ENCODE measurements at places on chromosomes 1 and 21.
A peak's percentile ranks its signal among the peaks of the same experiment; 100 is the strongest.

- no peak for DNase-seq
Measured at GRCh38 chr1:91872000-91872399, 14.0 kb downstream of the TGFBR3 start.

GRCh38 chr1:64136752-64137411 is 66.5 kb upstream of the UBE2U start:
- DNase-seq, result peak; percentile 60

DNA sequence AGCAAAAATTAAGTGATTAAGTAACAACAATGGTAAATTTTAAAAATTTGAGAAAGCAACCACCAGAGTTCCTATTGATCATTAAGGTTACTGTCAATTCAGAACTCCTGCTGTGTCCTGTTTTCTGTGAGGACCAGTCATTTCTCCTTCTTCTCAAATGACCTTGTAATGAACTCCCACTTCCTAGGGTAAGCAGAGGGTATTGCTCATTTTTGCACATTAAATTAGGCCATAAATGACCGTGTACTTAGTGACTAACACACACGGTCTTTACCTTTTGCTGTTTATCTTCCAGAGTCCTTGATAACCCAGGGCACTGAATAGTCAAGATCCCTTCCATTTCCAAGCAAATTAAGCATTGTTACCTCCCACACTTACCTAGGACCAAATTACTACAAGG is 227.5 kb upstream of the LYPLAL1 start:
- no peak for DNase-seq

DNA sequence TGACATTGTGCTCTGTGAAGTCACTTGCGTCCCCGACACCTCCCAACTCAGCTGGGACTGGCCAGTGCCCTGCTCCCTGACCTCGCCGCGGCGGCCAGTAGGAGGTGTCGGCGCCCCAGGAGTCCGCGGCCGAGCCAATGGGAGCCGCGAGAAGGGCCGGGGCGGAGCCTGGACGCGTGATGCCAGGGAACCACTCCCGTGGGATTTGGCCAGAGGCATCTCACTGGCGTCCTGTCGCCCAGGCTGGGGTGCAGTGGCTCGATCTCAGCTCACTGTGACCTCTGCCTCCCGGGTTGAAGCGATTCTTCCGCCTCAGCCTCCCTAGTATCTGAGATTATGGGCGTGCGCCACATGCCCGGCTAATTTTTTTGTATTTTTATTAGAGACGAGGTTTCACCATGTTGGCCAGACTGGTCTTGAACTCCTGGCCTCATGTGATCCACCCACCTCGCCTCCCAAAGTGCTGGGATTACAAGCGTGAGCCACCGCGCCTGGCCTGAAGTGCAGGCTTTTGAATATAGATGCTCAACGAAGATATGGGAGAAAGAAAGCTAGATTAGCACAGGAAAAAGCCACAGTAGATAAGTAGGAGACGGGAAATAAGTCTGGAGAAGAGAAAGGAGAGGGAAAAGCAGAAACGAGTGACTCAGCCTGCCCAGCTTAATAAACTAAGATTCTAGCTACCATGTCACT is 38.0 kb downstream of the ZBTB8OS start:
- DNase-seq, result peak; percentile 17

DNA sequence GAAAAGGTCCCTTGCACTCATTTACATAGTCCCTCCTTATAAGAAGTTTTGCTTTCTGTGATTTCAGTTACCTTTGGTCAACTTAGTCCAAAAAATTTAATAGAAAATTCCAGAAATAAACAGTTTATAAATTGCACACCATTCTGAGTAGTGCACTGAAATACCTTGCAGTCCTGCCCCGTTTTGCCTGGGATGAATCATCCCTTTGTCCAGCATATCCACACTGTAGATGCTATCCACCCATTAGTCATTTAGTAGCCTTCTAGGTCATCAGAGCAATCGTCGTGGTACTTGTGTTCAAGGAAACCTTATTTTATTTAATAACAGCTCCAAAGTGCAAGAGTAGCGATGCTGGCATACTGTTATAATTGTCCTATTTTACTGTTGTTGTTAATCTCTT is 38.0 kb downstream of the SPRTN start:
- DNase-seq, result no peak

GRCh38 chr1:64598100-64598571 is 128.2 kb downstream of the CACHD1 start:
- DNase-seq, result no peak

GRCh38 chr1:239678181-239678580 is 291.8 kb downstream of the CHRM3 start:
- no peak for DNase-seq

GRCh38 chr1:220450927-220451326 is 77.0 kb upstream of the MARK1 start:
- no peak for DNase-seq

GRCh38 chr21:44440241-44441040 is 14.9 kb upstream of the LRRC3 start:
- no peak for DNase-seq

DNA sequence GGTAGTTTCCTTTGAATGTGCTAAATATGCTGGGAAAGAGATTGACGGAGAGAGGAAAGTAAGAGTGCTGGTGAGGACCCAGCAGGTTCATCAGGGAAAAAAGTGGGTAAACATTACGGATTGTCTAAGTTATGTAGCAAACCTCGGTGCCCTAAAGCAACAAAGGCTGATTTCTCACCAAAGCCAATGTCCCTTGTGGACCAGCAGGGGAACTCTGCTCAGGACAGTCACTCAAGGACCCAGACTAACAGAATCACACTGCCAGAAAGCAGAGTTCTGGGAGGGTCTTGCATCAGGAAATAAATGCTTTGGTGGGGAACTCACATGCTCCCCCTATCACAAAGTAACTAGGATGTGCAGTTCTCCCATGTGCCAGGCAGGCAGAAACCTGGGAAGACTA is 1.7 kb upstream of the IKBKE start:
- DNase-seq, result no peak

GRCh38 chr1:32870615-32871363 is at the start of gene FNDC5:
TSS of gene FNDC5 (minus strand) at chr1:32870912.
- no peak for DNase-seq

All from pulmonary artery endothelial cell (primary cell).